Activated naive CD4-positive, alpha-beta T cell treated with anti-CD3 and anti-CD28 coated beads, Interleukin-2, amount 10 ng/mL, durations not matched to agents 7 days and 5 days (primary cell): ENCODE measurements at places on chromosomes 3 and 15.

DNA sequence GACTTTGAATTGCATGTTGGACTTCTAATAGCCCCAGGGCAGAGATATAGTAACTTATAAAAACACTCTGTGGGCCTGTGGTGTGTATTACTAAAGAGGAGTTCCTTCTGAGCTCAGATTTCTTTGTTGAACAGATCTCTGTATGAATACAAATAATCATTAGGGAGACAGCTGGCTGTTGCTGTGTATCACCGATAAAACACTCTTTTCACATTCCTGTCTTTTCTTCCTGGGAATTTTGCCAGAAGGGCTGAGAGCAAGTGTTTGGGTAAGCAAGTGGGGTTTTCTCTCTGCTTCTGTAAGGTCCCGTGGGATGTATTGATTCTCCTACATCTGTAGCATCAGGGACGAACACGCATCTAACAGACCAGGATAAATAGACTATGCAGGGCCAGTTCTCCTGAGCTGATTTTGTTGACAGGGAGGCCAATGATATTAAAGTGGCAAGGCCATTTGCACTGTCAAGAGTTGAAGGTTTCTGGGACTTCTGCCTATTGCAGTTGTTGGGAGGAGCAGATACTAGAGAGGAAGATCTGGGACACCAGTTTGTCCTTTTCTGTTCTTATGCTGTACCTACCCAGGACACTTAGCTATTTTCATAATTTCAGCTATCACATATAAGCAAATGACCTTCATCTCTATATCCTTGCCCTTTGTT lies 225.9 kb upstream of the CD96 start:
- no peak overlapping the region for H3K27ac ChIP-seq
- peaks cover 26% of the 10 kb centered on the region for H3K4me1 ChIP-seq
- H3K4me3 ChIP-seq = no peak overlapping the region
- DNase-seq = no peak

- no peak overlapping the region for H3K4me3 ChIP-seq
- H3K27ac ChIP-seq = no peak overlapping the region
- no peaks in the 10 kb centered on the region for H3K27me3 ChIP-seq
- no peak for DNase-seq
These were observed 462.0 kb downstream of the GBE1 start for GRCh38 chr3:81299481-81299880.

DNA sequence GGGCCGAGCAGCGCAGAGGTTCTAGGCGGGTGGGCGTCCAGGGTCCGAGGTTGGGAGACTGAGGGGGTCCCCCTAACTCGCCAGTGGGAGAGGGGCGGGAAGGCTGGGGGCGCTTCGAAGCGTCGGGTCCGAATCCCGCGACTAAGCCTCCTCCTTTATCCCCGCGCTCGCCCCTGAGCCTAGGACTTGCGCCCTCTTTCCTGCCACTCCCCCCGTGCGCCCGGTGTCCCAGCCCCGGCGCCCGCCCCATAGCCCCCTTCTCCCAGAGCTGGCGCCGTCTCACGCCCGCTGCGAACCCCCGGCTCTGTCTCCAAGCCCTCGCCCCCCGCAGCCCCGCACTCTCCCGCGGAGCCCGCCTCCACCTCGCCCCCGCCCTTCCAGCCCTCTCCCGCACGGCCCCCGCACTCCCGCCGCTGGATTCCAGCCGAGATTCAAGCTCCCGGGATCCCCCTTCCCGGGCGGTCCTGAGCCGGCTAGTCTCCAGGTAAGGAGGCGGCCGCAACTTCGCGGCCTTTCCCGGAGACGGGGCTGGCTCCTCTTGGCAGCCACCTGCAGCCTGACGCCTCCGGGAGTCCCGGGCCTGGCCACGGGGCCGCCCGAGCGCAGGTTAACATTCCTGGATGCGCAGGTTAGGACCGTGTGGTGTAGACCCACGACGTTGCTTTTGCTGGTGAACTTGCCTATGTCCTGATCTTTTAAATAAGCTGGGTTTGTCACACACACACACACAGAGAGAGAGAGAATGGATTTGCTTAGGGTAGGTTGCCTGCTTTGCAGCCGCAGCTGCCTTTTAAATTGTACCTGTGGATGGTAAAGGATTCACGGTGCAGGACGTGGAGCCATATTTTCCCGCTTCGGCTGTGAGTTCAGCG lies 563 bp downstream of the PXYLP1 start:
- DNase-seq = peak; percentile 50
- H3K27me3 ChIP-seq = peaks cover 25% of the 10 kb centered on the region
- H3K27ac ChIP-seq = peak overlapping the region; percentile 6
- H3K36me3 ChIP-seq = peaks cover 15% of the 10 kb centered on the region
- peaks cover 61% of the 10 kb centered on the region for H3K4me1 ChIP-seq
- H3K4me3 ChIP-seq = peak overlapping the region; percentile 73

DNA sequence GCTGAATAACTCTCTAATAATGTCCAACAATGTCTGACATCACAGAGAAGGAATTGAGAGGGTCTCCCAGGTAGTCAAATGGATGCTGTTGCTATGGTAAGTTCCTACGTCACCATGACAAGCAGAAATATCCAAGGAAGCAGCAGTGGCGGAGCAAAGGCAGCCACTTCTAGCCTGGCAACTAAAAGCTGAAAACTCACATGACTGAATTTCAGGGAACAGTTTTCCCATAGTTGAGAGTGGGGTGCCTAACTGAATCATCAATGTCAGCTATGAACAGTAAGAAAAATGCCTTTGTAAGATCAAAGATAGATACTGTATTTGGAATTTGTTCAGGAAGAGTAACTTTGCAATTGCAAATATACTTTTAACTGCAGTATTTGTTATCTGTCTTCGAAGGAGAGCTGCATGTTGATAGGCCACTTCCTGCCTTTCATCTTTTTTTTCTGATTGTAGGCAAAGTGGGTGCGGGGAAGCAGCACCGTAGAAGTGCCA lies 161.7 kb downstream of the BBX start:
- no peaks in the 10 kb centered on the region for H3K27me3 ChIP-seq
- no peak overlapping the region for H3K4me3 ChIP-seq
- H3K4me1 ChIP-seq = peaks cover 22% of the 10 kb centered on the region
- no peaks in the 10 kb centered on the region for H3K36me3 ChIP-seq
- peak; percentile 36 for DNase-seq

GRCh38 chr3:181052256-181052655 lies 62.7 kb upstream of the DNAJC19 start:
- no peak for DNase-seq
- H3K27me3 ChIP-seq = no peaks in the 10 kb centered on the region
- no peaks in the 10 kb centered on the region for H3K36me3 ChIP-seq
- H3K27ac ChIP-seq = no peak overlapping the region
- no peaks in the 10 kb centered on the region for H3K4me1 ChIP-seq
- H3K4me3 ChIP-seq = no peak overlapping the region
